ENCODE measurements at places on chromosomes 1 and 21.

- no peak for DNase-seq
Observed at GRCh38 chr1:152513081-152513480, 1.2 kb upstream of the CRCT1 start.

GRCh38 chr1:38129473-38129872 is 82.9 kb upstream of the POU3F1 start:
- DNase-seq = no peak

DNA sequence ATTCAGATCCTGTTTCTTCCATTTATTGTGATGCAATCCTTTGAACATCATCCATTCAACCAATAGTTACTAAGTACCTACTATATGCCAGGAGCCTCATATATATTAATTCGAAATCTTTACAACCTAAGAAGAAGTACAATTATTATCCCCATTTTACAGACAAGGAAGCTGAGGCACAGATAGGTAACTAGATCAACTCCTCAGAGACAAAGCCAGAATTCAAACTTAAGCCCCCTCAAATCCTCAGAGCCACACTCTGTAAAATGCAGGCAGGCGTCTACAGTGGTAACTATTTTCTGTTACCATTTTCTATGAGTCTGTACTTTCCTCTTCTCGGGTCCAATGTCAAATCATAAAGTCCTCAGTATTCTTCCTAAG is 107.9 kb downstream of the SLC45A1 start:
- DNase-seq = no peak

DNA sequence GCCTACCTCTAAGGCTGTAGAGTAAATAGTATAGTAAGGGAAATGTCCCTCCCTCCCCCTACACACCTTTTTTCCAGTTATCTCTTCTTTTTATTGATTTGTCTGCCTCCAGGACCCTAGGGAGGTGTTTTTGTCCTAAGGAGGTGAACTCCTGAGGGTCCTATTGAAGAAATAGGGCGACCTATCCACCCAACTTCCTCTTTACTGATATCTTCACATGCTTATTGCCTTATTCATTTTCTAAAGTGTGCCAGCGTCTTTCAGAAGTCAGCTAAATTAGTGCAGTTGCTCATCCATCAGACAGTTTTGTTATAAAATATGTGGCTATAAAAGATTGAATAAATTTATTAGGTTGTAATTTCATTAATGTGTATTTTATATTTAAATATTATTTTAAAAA is 5.9 kb downstream of the BACH1 start:
- no peak for DNase-seq

GRCh38 chr1:96416111-96416595 is 305.4 kb upstream of the PTBP2 start:
- peak; percentile 94 for DNase-seq

DNA sequence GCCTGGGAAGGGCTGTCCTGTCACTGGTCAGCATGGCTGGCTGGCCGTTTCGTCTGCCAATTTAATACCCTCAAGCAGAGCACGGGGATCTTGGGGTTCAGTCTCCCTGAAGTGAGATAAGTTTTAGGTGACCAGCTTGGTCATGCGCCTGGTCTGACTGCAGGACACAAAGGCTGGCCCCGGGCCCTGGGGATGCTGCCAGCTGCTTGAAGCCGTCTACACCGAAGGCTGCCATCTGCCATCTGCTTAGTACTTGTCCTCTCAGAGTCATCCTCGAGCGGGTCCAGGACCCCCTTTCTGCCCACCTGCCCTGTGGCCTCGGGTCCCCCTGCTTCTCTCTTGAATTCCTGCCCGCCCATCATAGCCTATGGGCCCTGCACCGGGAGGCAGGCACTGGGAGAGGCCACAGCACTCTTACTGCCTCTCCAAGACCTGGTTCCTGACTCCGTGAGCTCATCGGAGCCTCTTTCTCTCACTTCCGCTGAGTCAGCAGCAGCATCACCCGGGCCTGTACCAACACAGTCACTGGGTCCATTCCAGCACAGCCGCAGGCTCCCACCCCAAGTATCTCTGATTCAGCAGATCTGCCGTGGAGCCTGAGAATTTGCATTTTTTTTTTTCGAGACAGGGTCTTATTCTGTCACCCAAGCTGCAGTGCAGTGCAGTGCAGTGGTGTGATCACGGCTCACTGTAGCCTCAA is 7.0 kb downstream of the FBLIM1 start:
- DNase-seq = no peak

GRCh38 chr21:36828891-36829515 is 130.1 kb downstream of the SIM2 start:
- no peak for DNase-seq

- peak; percentile 64 for DNase-seq
Observed at GRCh38 chr1:110412576-110412975, 5.1 kb upstream of the LAMTOR5 start.

DNA sequence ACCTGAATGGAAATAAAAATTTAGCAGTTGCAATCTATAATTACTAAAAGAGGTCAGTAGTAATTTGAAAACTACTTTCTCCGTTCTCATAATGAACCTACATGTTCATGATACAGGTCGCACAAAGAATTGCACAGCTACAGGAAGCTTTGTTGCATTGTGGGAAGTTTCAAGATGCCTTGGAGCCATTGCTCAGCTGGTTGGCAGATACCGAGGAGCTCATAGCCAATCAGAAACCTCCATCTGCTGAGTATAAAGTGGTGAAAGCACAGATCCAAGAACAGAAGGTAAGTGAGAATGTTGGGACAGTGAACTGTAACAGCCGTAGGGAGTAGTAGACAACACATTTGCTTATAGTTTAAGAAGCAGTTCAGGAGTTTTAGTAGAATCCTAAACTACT is 68.8 kb upstream of the BMP8A start:
- no peak for DNase-seq

DNA sequence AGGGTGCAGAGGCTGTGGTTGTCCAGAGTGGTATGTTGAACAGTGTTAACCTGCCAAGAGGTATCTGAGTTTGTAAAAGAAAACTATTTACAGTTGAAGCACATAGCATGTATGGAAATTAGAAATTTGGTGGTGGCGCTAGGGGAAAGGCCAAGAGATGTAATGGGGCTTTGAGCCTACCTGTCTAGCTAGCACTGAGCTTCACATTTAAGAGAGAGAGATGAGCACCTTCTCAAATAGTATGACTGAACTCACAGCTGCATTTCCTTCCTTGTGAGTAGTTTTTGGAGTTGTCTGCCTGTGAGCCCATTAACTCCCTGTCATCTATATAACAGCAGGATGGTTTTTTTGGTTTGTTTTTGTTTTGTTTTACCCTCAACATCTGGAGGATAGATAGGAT is 4.0 kb downstream of the CLIC4 start:
- DNase-seq = no peak

- DNase-seq = no peak
Observed at GRCh38 chr1:101262060-101262459, 25.2 kb downstream of the S1PR1 start.

GRCh38 chr1:156053768-156054499 is at the start of gene UBQLN4:
Gene UBQLN4 (minus strand): TSS chr1:156053798. CDS start chr1:156053701, 97 bp downstream.
- DNase-seq = peak; percentile 80

- DNase-seq = no peak
Observed at GRCh38 chr1:109307274-109308021, 637 bp upstream of the MYBPHL start.

DNA sequence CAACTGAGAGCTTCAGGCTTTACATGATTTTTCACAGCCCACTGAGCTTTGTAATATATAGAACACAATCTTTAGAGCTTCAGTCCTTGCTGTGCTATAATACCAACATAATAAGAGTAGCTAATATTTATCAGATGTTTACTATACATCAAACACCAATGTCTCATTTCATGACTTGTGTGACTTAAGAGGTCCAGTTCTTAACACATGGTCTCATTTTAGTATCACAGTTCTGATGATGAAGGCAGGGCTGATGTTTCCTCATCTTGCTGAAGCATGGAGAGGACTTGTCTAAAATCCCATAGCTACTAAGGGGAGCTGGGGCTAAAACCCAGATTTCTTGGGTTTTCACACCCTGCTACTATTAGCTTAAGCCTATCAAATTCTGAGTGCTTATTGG is 5.5 kb downstream of the MTR start:
- DNase-seq = no peak

Measured in amniotic stem cell (primary cell).